SK-N-DZ (cell line): ENCODE measurements at places on chromosomes 12 and 14.

DNA sequence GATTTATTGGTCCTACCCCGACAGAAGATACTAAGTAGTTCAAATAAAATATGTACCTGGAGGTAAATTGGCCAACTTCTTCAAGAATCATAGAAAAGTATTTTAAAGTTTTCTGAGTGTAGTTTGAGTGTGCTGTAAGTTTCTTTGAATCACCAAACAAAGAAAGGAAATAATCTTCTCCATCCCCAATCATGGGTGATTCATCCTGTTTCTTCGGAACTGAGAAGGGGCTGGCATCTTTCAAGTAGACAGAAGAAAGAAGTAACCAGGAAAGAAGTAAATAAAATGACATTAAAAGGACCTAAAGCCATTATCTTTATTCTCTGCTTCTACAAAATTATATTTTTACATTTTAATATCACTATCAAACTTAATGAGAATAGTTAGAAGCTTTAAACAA is 6.8 kb downstream of the LMNTD1 start:
- no peak for DNase-seq

GRCh38 chr12:12922191-12922616 is 29.8 kb downstream of the GPRC5D start:
- no peak for DNase-seq

- no peak for DNase-seq
Observed at GRCh38 chr12:82486524-82487235, 128.4 kb downstream of the METTL25 start.

DNA sequence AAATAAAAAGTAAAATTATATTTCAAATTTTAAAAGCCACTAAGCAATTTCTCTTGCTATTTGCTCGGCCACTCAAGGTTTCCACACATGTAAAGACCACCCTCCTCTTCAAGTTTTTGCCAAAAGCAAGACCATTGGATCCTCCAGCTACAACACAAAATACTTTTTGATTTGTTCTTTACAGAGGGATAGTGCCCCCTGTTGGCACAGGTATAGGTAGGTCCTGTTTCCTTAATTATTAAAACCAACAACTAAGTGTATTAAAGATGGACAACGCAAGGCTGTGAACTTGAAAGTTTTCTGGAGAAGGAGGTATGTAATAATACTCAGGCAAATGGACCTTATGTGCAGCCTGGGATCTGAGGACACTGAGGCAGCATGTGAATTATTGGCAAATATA is 23.8 kb downstream of the ATP6V1D start:
- DNase-seq: peak; percentile 6

GRCh38 chr12:57993030-57993429 is 51.7 kb downstream of the ATP23 start:
- no peak for DNase-seq

- peak; percentile 58 for DNase-seq
Observed at GRCh38 chr12:84727961-84728360, 184.6 kb downstream of the SLC6A15 start.

DNA sequence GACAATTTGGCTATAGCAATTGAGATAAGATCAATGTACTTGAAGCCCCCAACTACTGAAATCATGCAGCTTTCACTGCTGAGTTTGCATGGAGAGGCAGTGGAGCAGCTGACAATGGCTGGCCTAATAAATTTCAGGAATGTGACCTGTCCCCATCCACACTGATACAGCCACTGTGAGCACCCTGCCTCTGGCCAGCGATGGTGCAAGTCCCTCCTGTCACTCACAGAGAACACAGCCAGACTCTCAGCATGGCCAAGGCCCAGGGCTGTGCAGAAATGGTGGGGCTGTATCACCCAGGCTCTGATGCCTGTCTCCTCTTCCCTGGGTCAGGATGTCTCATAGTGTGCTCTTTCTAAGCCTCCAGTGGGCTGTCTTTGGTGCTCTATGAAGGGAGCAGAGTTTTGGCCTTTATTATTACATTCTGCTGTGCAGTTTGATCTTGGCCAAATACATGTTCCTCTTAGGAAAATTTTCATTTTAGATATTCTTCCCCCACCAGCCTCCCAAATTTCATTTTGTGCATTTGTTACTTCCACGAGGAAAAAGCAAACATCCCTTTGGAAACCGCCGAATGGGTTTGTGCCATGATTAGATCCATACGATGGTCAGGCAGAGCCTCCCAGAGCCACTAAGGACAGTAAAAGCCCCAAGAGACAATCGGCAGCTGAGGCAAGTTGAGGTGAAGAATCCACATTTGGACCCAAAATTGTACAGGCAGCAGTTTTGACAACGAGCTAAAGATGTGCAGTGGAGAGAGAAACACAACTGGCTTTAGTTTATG is 85.1 kb upstream of the WSCD2 start:
- DNase-seq: no peak

DNA sequence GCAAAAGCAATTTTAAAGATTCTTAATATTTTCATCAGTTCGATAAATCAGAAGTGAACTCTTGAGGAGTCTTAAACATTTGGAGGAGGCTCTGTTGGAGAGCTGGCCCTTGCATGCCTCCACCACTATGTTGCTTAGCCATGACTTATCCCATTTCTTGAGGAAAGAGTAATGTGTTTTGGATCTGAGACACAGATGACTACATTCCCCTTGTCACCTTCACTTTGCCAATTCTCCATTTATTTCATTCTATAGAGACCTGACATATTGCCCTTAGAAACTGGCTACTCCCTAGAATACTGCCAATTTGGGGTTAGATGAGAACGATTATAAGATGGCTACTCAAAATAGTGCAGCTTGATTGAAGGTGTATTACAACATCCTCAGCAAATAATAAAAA is 157.4 kb upstream of the TMEM260 start:
- DNase-seq: no peak

DNA sequence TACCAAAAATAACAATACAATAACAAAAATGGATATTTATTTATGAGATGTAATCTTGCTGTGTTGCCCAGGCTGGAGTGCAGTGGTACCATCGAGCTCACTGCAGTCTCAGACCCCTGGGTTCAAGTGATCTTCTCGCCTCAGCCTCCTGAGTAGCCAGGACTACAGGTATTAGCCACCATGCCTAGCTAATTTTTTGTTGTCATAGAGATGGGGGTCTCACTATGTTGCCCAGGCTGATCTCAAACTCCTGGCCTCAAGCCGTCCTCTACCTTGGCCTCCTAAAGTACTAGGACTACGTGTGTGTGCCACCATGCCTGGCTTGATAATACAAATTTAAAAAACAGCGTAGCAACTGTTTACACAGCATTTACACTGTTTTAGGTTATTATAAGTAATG is 23.1 kb downstream of the ARHGAP5 start:
- no peak for DNase-seq

GRCh38 chr12:116777245-116777644 is 39.1 kb downstream of the RNFT2 start:
- DNase-seq: no peak

- no peak for DNase-seq
Observed at GRCh38 chr14:104003616-104004015, 61.3 kb upstream of the RD3L start.

DNA sequence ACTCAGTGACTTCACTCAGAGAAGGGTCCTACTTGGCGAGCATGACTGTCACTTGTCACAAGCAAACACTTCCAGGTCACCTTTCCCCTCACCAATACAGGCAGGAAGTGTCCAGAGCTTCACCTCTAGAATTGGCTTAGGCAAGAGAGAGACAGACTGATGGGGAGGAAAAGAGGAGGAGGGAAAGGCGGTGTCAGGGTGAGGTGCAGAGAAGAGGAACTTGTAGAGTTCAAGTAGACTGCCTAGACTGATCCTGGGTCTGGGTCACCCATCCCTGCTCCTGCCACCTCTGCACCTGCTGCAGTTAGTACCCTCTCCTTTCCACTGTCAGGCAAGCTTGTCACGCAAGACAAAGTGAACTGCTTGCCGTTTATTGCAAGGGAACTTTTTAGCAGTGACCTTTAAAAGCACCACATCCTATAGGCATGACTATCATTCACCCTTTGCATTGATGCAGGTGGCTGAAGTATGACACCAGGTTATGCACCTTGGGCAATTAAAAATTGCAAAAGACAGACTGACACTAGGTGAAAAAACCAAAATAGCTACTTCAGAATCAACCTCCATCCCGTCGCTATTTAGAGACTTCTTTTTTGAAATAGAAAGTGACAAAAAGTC is 292.4 kb downstream of the SYT1 start:
- DNase-seq: no peak
